ENCODE measurements at places on chromosomes 4 and X.
A peak's percentile ranks its signal among the peaks of the same experiment; 100 is the strongest.

DNA sequence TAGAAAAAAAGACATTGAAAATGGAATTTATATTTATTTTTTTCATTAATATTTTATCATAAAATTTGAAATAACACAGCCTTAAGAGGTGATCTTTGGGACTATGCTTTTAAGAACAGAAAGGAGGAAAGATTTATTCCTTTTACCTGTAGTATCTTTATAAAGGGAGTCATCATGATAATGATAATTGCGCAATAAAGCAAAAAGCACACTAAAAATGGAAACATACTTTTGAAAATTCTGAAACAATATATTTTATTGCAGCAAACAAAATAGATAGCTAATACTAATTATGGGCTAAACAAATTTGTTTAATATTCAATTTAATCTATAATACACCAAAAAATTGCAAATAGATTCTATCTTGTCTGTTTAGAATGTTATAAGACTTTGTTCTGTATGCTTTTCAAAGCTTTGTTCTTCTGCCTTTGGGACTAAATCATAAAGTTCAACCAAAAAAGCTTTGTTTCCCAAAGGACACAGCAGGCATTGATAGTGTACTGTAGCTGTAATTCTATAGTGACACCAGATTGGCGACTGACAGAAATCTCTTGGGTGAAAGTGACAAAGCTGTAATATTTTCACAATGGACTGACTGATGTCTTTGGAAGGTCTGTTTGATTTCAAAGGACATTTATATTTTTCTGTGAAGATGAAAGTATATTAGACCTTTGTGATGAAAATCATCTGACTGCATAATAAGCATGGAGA lies 2156.6 kb upstream of the TENM3 start:
- DNase-seq: no peak

GRCh38 chr4:36508394-36508793 lies 227.0 kb downstream of the DTHD1 start:
- no peak for DNase-seq

- no peak for DNase-seq
These were observed 2.7 kb downstream of the SMAD1 start for GRCh38 chr4:145484225-145484846.

GRCh38 chr4:109214622-109215301 lies 87.7 kb downstream of the COL25A1 start:
- no peak for DNase-seq

- no peak for DNase-seq
These were observed 44.3 kb downstream of the FNIP2 start for GRCh38 chr4:158813113-158813512.

DNA sequence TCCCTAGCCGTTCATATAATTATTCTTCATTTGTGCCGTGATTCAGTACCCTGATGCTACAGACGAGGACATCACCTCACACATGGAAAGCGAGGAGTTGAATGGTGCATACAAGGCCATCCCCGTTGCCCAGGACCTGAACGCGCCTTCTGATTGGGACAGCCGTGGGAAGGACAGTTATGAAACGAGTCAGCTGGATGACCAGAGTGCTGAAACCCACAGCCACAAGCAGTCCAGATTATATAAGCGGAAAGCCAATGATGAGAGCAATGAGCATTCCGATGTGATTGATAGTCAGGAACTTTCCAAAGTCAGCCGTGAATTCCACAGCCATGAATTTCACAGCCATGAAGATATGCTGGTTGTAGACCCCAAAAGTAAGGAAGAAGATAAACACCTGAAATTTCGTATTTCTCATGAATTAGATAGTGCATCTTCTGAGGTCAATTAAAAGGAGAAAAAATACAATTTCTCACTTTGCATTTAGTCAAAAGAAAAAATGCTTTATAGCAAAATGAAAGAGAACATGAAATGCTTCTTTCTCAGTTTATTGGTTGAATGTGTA lies 7.0 kb downstream of the SPP1 start:
- DNase-seq: no peak

DNA sequence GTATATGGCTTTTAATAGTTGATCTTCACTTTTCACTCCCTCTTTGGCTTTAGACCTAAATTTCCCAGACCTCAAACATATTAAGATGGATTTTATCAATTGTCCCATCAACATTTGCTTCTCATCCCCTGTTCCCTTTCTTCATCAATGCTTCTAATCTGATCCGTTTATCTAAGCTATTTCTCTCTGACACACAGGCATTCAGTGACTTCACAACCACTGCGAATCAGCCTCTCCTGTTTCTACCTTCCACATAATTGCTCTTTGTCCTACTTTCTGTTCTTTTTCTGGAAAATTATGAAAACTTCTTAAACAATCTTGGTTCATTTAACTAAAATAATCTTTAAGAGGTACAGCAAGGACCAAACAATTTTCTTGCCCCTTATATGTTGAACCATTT lies 115.2 kb downstream of the GLRA3 start:
- DNase-seq: no peak

GRCh38 chr4:15936495-15936894 lies 2.0 kb downstream of the FGFBP1 start:
- no peak for DNase-seq

DNA sequence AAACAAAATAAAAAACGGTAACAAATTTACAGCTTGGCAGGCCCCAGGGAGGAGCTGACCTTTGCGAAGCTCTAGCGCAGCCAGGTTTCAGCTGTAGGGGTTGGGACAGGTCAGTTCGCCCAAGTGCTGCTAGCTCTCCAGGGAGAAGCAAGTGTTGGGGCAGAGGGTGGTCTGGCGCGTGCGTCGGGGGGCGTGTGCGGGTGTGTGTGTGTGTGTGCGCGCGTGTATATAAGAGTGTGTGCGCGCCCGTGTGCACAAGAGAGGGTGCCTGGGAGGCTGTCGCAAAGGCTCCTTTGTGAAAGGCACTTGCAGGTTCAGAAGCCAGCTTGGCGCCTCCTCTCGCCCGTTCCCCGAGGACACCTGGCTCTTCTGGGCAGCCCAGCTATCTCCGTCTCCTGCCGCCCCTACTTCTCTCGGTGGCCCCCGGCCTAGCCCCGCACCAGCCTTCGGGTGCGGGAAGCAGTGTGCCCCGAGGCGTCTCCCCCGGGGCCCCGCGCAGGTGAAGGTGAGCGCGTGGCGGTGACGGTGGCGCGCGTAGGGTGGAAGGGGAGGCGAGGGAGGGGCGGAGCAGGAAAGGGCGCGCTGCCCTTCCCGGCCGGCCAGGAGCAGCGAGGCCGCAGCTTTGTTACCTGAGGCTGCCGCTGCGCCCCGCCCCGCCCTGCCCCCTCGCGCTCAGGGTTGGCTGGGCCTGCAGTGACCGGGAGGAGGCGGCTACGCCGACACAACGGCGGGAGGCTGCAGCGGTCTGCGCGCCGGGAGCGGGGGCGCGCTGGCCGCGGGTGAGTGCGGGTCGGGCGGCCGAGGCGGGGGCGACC lies at the start of gene FHDC1:
FHDC1 (plus strand) TSS at position 693 of the 815 bp plus-strand sequence. CDS start 6,735 bp downstream, outside the sequence.
- peak; percentile 60 for DNase-seq

GRCh38 chr4:155509555-155509954 lies 132.8 kb upstream of the MAP9 start:
- no peak for DNase-seq

DNA sequence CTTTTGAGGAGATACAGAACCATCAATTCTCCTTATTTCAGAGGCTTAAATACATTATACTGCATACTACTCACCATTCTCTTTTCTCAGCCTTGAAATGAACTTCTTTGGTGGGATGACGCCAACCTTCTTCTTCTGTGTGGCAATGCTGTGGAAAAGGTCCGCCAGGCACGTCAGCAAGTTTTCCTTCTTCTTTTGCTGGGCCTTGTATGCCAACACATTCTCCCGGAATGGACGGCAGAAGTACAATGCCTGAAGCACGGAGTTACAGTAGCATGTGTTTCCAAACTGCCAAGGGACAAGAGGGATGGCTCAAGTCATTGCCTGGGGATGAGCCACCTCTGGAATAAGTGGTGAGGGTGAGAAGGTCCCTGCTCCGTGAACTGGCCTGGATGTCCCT lies 31.2 kb downstream of the USP46 start:
- DNase-seq: no peak

- peak; percentile 67 for DNase-seq
These were observed 33.2 kb upstream of the HTRA3 start for GRCh38 chr4:8236106-8236919.

DNA sequence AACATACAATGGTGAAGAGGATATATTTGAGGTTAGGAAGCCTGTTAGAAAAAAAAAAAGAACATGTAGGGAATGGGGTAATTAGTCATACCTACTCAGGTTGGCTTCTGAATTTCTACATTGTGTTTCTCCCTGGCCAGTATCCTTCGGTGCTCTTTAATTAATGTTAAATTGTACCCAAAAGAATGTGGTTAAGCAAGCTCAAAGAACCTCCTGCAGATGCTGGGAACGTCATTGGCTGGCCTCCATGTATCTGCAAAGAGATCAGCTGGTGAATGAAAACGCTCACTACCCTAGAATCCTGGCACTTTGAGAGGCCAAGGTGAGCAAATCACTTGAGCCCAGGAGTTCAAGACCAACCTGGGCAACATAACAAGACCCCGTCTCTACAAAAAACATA lies 942.3 kb upstream of the PRKX start:
- no peak for DNase-seq

DNA sequence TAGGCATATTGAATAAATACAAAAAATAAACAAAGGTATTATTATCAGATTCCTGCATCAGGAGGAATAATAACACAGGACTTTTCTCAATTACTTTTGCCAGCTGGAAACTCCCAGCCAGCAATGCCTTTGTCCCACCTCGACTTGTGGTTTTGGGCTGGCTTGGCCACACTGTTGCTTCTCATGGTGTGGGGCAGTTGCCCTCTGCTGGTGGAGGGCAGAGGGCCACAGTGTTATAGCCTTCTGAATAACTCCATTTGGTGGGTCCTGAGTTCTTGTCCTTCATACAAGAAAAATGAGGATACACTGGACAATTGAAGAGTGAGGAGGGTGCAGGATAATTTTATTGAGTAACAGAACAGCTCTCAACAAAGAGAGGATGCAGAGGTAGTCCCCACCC lies 1206.0 kb upstream of the ADGRL3 start:
- DNase-seq: no peak

- no peak for DNase-seq
These were observed 61.6 kb downstream of the SAT1 start for GRCh38 chrX:23844502-23845138.

GRCh38 chr4:161121451-161121850 lies 1042.3 kb downstream of the FSTL5 start:
- no peak for DNase-seq

- no peak for DNase-seq
These were observed 74.5 kb upstream of the BOD1L1 start for GRCh38 chr4:13701937-13702446.

DNA sequence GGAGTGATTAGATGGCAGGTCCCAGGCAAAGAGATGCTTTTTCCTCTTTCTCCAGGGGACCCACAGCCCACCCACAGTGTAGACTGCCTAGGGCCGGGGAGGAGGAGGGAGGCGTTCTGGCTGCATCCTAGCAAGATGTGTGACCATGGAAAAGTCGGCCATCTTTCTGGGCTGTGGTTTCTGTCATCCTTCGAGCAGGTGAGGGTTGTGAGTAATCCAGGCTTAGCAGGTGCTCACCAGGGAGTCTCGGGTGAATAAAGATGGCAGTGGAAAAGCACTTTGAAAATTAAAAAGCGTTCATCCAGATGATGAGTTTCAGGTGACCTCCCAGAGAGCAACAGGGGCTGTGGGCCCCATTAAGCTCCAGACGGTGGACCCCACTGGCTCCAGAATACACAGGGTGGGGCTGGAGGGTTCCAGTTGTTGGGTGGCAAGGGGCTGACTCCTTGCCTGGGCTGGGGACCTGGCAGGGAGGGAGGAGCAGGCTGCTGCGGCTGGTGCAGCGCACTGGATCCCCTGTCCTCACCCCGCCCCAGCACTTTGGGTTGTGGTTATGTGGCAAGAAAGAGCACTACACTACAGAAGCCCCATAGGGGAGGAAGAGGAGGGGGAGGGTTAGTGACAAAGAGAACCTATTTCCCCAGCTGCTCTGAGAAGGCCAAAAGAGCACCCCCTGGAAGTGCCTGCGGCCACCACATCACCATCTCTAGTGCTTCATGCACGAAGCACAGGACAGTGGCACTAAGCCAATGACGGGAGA lies 23.7 kb downstream of the ELF4 start:
- DNase-seq: no peak

- DNase-seq: no peak
These were observed 975.4 kb upstream of the NDST4 start for GRCh38 chr4:116088771-116089170.

- DNase-seq: no peak
These were observed 56.2 kb downstream of the CLDN22 start for GRCh38 chr4:183263787-183264386.

DNA sequence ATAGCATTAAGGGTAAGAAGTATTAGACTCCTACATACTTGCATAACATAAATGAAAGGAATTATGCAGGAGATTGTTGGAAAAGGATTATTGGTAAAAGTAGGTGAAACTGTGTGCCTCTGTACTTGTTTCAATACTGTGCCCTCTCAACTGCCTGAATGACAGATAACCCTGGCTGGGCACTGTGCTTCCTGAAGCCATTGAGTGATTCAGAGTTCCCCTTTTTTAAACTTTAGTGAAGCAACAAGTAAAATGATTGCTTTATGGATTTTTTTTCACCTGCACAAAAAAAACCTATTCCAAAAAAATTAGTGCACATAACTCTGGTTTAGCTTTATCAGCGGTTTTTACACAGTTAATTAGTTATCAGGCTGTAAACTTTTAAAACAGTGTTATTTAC lies 204.8 kb downstream of the TRAM1L1 start:
- DNase-seq: no peak

DNA sequence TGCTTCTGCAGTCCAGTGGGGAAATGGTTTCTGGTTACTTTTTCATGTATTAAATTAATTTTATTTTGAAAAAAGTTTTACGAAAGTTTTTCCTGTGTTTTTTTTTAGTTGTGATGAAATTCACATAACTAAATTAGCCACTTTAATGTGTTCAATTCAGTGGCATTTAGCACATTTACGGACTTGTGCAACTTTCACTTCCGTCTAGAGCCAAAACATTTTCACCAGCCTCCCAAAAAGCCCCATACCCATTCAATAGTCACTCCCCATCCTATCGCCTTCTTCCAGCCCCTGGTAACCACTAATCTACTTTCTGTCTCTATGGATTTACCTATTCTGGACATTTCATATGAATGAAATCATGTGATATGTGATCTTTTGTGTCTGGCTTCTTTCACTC lies 22.8 kb upstream of the TBL1X start:
- DNase-seq: no peak

DNA sequence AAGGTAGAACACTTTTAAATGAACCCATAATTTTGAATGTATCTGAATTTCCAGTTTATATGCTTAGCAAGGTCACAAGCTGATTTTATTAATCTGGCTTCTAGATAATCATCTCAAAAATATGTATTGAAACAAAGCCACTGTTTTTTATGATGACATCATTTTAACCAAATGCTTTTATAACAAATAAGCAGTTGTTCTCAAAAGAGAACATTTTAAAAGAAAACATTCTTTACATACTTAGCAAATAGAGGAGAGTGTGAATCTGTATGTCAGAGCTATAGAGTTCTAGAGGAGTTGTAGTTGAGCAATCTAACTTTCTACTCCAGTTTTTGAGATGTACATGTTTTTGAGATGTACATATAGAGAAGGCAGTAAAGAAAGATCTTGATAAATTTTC lies 42.5 kb downstream of the LAMP2 start:
- no peak for DNase-seq

- no peak for DNase-seq
These were observed 391.8 kb upstream of the MAGEB16 start for GRCh38 chrX:35406386-35406785.
